ENCODE measurements at places on chromosomes 1 and 21. TPM values are rescaled to one million over a fixed set of nuclear protein-coding genes. Genes with fewer than 3 reads are reported as not detected.

PLA2G2D gene
- total RNA-seq = not detected

DNA sequence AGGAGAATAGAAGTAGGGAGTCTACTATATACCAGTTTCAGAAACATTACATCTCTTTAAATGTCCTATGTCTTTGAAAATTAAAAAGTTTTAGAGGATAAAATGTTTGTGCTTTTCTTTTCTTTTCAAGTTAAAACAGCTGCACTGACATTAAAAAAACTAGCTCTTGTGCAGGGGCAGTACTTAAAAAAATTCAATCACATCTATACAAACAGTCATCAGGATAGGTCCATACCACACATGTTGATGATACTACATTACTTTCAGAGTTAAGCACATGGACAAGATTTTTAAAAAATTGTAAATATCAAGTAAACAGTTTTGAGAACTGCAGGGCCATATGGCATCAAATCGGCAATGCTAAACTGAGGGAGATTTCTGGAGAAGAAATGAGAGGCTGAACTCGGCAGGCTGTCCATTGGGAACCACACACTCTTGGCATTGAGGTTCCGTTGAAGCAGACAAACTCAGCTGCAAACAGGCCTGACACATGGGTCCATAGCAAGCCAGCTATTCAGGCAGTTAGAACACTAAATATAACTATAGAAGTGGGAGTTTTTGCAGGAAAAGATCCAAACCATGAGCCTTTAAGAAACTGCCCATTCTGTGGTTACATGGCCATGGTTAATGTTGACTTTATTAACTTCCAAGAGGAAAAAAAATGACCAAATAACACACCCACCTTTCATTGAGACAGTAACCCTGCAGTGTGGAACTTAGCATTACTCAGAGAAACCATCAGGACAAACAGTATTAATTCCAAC, 84.5 kb upstream of the BCL10 start:
- H3K27me3 ChIP-seq = no peaks in the 10 kb centered on the region
- no peak overlapping the region for H3K4me3 ChIP-seq
- H3K4me1 ChIP-seq = no peaks in the 10 kb centered on the region
- H3K36me3 ChIP-seq = no peaks in the 10 kb centered on the region

DNA sequence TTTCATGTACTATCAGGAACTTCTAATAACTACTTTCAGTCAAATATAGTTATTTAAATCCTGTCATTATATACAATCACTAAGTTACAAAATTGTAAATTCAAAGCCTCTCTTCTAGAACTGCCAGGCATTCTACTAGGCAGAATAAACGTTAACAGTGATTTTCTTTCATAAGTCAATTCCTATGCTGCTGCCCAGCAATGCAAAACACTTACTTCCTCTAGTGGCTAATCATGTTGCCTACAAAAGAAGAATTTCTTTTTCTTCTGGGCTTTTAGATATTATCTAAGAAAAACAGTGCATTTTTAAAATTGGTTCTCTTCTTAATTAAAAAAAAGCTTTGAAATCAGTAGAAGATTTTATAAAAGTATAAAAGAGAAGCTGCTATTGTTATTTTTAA, 509.8 kb upstream of the ADAMTS5 start:
- H3K27me3 ChIP-seq = no peaks in the 10 kb centered on the region
- H3K36me3 ChIP-seq = no peaks in the 10 kb centered on the region
- H3K27ac ChIP-seq = no peak overlapping the region
- H3K4me1 ChIP-seq = peaks cover 3% of the 10 kb centered on the region
- no peak overlapping the region for H3K4me3 ChIP-seq

DNA sequence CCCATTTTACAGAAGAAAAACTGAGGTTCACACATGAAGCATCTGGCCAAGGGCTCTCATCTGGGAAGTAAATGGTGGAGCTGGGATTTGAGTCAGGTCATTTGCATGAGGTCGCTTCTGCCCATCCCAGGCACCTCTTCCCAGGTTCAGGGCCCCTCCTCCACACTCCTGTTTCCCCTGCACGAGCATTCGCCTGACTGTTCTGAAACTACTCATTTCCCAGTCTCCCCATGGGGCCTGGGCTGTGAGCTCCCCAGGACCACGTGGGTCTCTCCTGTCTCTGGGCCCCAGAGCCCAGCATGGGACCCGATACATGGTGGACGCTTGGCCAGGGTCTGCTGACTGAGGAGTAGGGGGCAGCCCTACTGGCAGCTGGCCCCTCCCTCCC, 360.8 kb downstream of the MATN1 start:
- H3K4me1 ChIP-seq = no peaks in the 10 kb centered on the region
- H3K27ac ChIP-seq = no peak overlapping the region
- H3K36me3 ChIP-seq = no peaks in the 10 kb centered on the region

FASLG gene
- 12.5 TPM for total RNA-seq

C2CD4D gene
- total RNA-seq = 0.68 TPM

DNA sequence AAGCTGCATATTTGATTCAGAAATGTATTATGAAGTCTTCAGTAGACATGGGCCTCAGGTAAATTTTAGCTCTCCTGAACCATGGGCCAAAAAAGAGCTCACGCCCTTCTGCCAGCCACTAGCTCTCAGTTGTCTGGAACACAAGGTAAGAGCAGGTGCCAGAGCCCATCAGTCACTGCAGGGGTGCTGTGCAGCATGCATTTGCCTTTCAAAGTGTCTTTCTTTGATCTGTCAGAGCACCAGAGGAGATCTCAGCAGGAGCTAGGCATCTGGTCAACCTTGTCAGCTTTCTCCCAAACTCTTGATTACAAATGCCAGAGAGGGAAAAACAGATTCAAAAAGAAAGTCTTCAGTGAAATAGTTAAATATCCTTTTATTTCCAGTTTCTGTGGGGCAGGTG, 332.3 kb downstream of the COL11A1 start:
- H3K4me3 ChIP-seq = no peak overlapping the region
- no peaks in the 10 kb centered on the region for H3K27me3 ChIP-seq
- no peak overlapping the region for H3K27ac ChIP-seq
- no peak for DNase-seq

- no peaks in the 10 kb centered on the region for H3K27me3 ChIP-seq
- H3K4me3 ChIP-seq = no peak overlapping the region
- H3K27ac ChIP-seq = no peak overlapping the region
- H3K36me3 ChIP-seq = no peaks in the 10 kb centered on the region
- no peak for DNase-seq
- H3K4me1 ChIP-seq = no peaks in the 10 kb centered on the region
These were observed 2.2 kb upstream of the ATP1A4 start for GRCh38 chr1:160149233-160149632.

CELSR2 gene
- total RNA-seq = 2.6 TPM

PTGFR gene
- not detected for total RNA-seq

DENND2D gene
- total RNA-seq = 203 TPM

DNA sequence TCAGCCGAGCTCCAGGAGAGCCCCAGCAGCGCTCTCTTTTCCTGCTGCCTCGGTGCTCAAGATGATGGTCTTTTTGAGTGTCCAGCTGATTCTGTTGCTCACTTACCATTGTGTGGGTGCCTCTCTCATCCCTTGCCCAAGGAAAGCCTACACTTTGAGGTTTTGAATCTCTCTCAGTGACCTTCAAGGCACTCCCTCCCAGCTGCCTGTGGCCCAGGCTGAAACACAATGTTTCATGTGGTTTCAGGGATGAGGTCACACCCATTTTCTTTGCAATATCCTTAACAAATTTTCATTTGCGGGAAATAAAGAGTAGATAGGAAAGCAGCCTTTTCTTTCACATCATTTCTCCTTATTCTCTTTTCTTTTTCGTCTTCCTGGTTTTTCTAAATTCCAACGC, 12.6 kb upstream of the MRPS14 start:
- H3K36me3 ChIP-seq = no peaks in the 10 kb centered on the region
- H3K27me3 ChIP-seq = no peaks in the 10 kb centered on the region
- no peaks in the 10 kb centered on the region for H3K4me1 ChIP-seq
- H3K4me3 ChIP-seq = no peak overlapping the region

MARCKSL1 gene
- 26.7 TPM for total RNA-seq

DNA sequence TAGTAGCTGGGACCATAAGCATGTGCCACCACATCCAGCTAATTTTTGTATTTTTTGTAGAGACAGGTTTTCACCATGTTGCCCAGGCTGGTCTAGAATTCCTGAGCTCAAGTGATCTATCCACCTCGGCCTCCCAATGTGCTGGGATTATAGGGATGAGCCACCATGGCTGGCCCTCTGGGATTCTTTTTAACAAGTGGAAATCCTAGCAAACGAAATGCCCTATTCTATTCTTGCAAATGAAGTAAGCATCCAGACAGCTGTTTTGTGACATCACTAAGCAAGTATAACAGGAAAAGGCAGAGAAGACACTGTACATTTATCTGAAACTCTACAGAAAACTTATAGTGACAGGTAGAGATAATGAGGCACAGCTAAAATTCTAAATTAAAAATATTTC, 86.4 kb downstream of the DDAH1 start:
- H3K4me3 ChIP-seq = no peak overlapping the region
- no peaks in the 10 kb centered on the region for H3K36me3 ChIP-seq
- peaks cover 10% of the 10 kb centered on the region for H3K27me3 ChIP-seq
- no peak for DNase-seq
- H3K4me1 ChIP-seq = no peaks in the 10 kb centered on the region
- H3K27ac ChIP-seq = no peak overlapping the region

S1PR1 gene
- 75.9 TPM for total RNA-seq

MCOLN3 gene
- total RNA-seq = 0.21 TPM

DNA sequence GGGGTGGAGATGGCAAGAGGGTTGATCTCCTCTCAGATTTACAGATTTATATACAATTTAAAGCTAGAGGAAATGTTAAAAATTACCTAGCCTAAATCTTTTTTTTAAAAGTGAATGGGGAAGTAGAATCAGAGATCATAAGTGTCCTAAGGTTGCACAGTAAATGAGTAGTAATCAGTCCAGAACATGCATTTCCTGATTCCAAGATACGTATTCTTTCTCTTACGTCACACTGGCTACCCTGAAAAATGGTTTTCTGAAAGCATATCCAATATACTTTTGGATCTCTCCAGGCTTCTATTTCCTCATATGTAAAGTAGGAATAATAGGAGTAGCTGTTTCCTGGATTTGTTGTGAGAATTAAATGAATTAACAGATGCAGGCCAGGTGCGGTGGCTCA, 11.7 kb downstream of the GADD45A start:
- H3K4me1 ChIP-seq = peaks cover 21% of the 10 kb centered on the region
- no peak overlapping the region for H3K27ac ChIP-seq
- H3K36me3 ChIP-seq = peaks cover 2% of the 10 kb centered on the region
- no peak overlapping the region for H3K4me3 ChIP-seq
- no peaks in the 10 kb centered on the region for H3K27me3 ChIP-seq

C4BPA gene
- total RNA-seq = not detected

LAMTOR5 gene
- 173 TPM for total RNA-seq

All from activated naive CD8-positive, alpha-beta T cell treated with anti-CD3 and anti-CD28 coated beads for 36 hours (primary cell).